Activated T-helper 1 cell treated with anti-CD3 and anti-CD28 coated beads, Interleukin-2, amount 50 U/mL, for 16 hours (primary cell): ENCODE measurements at places on chromosomes 7 and 10.

DNA sequence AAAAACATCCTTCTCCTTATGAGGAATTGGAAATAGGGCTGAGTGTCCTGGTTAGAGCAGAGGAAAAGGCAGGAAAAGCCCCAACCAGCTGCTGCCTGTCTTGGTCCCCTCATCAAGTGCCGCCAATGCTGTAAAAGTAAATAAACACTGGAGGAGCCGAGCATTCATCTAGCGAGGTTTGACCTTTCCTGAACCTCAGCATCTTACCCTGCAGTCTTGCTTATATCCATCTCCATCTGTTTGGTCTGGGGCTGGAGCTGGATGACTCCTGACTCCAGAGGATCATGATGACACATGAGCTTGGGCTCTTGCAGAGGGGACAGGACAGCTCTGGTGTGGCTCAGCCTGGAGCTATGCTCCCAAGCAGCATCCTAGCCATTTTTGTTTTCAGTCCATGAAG, 501.1 kb downstream of the TNS3 start:
- DNase-seq = no peak

DNA sequence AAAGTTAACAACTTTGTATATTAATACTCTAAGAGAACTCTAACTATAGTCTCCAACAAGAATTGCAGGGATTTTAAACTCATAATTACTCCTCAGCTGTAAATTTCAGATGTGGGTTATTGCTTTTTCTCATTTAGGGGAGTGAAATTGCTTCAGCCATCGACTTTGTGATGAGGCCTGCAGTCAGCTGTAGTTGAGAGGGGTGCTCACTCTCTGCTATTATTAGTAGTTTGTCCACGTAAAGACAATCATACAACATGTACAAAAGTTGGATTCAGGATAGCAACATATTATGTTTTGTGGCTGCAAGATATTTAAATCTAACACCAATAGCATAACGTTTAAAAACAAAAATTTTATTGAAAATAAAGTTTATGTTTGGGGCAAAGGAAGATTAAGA, 28.7 kb downstream of the HDAC9 start:
- no peak for DNase-seq

DNA sequence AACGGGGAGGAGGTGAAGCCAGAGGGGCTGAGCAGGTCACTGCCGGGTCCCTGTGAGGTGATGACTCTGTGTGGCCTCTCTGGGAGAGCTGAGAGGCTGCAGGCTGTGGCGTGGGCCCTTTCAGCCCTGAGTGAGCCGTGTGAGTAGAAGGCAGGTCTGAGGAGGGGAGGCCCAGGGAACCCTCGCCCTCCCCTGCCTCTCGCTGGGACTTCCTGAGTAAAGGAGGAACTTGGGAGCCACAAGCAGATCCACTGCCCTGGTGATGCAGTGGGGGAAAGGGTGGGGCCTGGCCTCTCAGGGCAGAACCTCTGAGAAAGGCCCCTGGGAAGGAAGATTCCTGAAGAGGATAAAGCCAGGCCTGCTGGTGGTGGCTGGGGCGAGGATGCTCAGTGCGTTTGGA, 22.8 kb downstream of the EEPD1 start:
- no peak for DNase-seq

DNA sequence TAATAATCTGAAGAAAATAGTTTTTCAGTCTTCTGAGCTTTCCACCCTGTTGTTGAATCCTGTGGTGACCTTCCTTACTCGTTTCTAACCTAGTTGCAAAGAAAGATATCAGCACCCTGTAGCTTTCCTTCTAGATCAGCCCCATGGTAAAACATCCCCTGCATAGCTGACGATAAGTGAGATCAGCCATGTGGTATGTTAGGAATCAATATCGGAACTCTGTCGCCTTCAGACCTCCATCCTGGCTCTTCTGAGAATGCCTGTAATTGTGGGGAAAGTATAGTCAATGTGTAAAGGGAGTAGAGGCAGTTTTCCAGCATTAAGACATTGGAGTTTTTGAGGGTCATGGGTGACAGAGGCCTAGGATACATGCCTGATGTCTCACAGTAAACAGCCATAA, 151.8 kb downstream of the LRRC4 start:
- no peak for DNase-seq

DNA sequence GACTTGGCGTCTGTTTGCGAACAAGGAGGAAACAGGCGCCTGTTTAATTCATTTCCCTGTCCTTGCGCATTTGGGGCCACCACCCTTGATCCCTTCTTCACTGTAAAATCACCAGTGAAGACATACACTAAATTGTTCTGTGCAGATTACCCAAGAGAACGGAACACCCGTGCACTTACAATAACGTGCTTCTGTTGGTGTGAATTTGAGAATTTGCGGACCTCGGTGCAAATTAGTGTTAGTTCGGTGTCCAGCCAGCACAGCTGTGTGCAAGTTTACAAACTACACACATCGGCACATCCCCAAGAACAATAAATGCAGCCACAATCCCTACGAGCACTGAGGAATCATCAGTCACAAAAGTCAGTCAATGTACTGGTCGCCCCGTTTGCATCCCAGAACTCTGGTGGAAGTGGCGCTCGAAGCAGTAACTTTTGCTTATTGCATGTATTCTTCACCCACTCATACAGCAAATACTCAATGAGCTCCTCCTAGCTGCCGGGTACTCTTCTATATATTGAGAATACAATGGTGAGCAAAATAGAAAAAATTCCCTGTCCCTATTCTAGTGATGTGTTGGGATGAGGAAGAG, 786 bp upstream of the CNOT4 start:
- DNase-seq = no peak

GRCh38 chr7:46494028-46494427, 573.0 kb upstream of the IGFBP3 start:
- no peak for DNase-seq

GRCh38 chr10:110803239-110803749, 68.4 kb upstream of the PDCD4 start:
- no peak for DNase-seq

GRCh38 chr10:78659598-78659967, 409.2 kb upstream of the ZMIZ1 start:
- no peak for DNase-seq

DNA sequence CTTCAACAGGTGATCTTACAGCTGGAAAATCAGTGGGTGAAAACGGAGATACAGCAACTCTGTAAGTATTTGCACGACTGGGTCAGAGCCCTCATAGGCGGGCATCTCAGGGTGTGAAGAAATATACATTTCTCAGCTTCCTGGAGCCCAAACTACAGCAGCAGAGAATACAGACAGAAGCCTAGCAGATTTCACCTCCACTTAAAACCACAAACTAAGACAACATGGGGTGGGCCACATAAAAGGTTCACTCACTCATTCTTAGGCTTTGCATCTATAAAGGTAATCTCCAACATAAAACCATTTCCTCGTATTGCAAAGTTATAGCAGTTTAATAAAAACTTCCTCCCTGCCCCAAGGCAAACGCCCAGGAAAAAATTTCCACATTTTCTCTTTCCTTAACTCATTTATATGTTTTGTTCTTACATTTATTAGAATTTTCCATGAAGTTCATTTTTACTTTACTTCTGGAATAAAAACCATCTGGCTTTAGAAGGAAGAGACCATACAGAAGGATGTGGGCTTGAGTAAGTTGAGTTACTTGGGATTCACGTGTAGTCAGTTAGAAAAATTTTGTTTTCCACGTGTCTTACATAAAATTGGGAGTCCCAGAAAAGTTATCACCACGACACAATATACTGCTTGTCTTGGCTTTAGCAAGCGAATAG, 327.1 kb downstream of the FRMD4A start:
- no peak for DNase-seq

- DNase-seq = no peak
Observed at GRCh38 chr10:95635319-95635733, 21.2 kb downstream of the ALDH18A1 start.

DNA sequence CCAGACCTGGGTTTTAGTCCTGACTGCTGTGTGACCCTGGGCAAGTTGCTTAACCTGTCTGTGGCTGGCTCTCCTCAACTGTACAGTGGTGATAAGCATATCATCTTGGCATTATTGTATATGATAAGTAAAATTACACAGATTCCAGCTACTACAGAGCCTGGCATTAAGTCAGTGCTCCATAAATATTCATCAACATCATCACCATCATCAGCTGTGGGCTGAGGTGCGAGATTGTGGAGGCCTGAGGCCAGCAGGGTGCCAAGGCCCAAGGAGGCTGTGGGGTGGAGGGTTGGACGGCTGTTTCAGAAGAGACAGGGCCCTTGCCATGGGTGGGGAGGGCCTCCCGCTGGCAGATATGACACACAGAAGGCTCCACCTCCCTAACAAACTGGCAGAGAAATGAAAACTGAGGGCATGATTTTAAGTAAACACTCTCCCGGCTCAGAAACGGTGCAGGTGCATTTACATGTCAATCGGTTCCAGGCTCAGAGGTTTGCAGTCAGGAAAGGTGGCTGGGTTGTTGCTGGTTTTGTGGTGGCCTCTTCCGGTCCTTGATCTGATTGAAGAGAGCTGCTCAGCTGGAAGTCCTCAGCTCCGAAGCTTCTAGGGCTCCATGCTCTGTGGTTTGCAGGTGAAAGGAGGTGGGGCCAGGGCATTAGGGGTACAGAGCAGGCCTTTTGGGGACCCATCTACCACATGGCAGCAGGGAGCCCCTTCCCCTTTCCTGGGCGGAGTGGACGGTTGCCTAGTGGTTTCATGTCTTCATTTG, 10.2 kb downstream of the CRYGN start:
- DNase-seq = no peak

- no peak for DNase-seq
Observed at GRCh38 chr7:22480523-22481075, 19.4 kb downstream of the STEAP1B start.

GRCh38 chr7:123367031-123367430, 167.3 kb upstream of the SLC13A1 start:
- DNase-seq = no peak

DNA sequence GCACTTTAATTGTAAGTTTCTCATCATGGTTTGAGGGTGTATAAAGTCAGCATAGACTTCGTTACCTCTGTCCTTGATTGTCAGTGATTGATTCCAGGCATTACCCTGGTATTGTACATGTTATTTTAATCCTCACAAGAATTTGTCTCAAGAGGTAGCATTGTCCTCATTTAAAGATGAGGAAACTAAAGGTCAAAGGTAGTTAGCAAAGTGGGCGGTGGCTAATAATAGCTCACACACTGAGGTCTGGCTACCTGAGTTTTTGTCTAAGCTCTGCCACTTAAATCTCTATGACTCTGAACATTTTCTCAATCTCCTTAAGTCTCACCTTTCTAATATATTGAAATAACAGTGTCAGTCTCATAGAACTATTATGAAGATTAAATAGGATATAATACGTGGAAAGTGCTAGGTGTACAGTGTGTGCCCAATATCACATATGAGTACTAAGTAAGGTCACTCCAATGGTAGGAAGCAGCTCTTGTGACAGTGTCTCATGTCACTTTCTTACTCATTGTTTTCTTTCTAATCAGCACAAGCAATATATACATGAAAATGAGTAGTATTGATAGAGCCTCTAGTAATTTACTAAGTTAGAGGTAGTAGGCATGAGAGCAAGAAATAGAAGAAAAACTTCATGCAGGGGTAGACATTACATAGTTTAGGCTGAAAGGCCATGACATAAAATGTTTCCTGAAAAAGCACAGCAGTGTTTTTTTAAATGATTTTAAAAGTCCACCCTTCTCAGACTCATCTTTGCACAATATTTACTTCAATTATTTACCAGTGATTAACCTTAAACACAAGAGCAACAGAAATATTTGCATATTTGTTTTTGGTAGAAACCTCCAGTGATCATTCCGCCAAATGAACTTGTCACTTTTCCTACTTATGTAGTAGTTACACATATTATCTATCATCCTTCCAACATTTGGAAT, 21.0 kb downstream of the AHR start:
- DNase-seq = no peak

GRCh38 chr7:16711730-16712129, 41.8 kb upstream of the TSPAN13 start:
- DNase-seq = no peak

DNA sequence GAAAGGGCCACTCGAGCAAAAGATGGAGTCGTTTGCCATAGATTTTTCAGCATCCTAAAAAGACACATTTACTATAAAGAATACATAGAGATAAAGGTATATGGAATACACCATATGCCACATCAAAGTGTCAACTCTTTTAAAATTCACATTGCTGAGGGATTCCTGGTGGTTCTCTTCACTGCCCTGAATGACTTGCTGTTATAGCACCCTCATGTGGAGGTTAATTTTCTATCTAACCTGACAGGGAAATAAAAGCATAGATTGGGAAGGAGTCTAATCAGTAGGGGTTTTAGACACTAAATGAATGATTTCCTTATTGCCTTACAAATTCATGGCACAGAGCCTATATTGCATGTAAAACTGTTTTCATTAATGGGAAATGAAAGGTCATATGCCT, 25.9 kb downstream of the DNAH11 start:
- no peak for DNase-seq

- DNase-seq = no peak
Observed at GRCh38 chr10:2150288-2150687, 413.0 kb upstream of the ADARB2 start.

GRCh38 chr7:102433219-102434038, at the start of gene ORAI2:
Gene ORAI2, plus strand, starts transcription at chr7:102433575. Its CDS starts 5,382 bp downstream, at chr7:102438957.
- DNase-seq = peak; percentile 83

DNA sequence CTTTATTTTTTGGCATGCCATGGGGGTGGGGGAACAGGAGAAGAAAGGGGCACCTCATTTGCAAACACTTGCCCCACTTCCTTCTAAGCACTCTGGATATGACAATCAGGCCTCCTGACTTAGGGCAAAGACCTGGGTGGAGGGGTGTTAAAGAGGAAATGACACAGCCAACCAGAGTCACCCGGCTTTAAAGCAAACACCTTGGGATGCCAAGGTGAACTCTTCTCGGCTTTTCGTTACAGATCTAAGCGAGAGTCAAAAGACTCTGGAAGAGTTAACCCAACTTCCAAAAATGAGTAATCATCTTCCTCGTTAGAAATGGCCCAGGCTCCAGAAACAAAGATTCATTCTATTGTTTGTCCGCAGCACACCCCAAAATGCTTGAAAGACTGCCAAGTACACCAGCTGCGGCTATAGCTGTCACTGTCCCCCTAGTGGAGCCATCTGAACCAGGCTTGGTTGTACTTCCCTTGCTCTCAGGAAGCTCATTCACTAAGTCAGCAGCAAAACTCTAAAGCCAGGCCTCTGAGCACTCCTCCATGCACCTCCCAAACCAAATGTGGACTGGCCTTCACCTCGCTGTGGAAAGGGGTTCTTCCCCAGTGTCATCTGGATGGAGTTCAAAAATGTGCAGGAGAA, 24.8 kb downstream of the FAM53B start:
- no peak for DNase-seq

DNA sequence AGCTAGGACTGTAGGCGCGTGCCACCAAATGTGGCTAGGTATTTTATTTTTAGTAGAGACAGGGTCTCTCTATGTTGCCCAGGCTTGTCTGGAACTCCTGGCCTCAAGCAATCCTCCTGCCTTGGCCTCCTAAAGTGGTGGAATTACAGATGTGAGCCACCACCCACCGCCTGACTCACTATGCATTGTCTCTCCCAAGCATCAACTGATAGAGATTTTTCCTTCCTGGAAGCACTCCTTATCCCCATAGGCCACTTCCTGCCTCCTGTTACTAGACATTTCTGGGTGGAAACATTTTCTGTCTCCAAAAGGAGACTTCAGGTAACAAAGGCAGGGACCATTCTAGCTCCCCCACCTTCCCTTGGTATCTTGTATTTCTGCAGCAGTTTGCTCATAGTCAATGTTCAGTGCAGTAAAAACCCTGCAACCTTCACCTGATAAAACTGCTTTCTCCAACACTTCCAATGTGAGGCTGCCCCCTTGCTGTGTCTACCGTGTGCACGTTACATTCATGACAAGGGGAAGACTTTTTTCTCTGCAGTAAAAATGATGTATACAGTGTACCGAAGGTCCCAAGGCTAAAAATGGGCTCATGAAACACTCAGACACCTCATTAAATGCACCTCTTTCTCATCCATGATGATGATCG, 84.9 kb downstream of the NHLRC2 start:
- no peak for DNase-seq
